ENCODE measurements at places on chromosomes 7 and 10.

DNA sequence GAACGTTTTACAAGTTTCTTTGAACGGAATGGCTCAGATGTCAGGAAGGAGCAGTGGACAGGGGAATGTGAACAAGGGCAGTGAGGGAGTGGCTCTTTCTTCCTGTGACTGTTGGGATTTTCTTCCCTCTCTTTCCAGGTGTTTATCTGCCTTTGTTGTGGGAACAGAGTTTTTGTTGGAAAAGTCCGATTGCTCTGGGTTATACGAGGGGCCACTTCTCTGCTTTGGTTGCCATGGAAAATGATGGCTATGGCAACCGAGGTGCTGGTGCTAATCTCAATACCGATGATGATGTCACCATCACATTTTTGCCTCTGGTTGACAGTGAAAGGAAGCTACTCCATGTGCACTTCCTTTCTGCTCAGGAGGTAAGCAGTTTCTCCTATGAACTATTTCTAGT is 41.4 kb downstream of the ZRANB1 start:
- no peak for DNase-seq

DNA sequence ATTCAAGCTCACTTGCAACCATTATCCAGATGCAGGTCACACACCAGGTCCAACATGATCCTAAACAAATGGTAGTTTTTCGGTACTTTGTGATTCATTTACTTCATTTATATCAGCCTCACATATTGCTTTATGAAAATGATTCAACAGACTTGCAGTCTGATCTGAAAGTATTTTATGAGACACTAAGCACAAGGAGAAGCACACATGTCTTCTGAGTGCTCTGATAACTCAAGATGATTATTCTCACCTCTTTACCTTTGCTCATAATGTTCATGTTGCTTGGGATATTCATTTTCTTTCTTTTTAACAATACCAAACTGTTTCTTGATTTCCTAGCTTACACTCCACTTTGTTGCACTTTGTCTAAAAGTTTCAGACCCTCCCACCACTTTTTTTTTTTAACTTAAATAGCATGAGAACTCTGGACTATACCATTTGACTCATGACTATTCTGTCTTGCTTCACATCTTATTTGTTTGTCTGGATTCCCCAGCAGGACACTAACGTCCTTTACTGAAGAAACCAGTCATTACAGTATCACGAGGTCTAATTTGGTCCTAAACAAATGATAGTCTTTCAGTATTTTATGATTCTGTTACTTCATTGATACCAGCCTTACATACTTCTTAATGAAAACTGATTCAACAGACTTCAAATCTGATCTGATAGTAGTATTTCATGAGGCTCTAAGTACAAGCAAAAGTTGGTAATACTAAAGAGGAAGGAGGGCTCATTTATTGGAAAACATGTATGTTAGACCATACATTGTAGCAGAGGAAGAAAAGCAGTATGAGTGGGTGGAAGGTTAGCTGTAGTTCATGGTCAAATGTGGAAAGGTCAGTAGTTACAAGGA is 171.8 kb upstream of the AHR start:
- no peak for DNase-seq

DNA sequence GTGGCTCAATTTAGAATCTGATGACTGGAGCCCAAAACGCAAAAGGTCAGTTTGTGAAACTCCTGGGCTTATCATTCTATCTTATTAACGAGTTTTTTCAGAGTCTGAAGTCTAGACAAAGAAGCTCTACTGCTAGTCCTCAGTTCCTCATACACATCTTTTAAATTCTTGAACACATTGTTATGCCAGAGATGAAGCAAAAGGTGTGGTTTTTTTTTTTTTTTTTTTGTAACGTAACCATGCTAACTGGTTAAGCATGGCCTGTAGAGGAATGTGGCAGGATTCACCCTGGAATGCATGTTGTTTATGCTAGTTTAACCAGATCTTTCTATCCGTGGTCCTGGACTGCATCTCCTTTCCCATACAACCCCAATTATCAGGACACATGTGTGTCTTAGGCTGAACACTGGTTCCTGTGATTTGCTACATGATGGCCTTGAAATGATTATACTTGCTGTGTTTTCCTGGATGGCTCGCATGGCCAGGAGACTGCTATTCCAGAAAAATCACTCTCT is 79.3 kb upstream of the MDFIC start:
- DNase-seq = no peak

GRCh38 chr10:27457261-27457945 is 46.7 kb upstream of the RAB18 start:
- no peak for DNase-seq

DNA sequence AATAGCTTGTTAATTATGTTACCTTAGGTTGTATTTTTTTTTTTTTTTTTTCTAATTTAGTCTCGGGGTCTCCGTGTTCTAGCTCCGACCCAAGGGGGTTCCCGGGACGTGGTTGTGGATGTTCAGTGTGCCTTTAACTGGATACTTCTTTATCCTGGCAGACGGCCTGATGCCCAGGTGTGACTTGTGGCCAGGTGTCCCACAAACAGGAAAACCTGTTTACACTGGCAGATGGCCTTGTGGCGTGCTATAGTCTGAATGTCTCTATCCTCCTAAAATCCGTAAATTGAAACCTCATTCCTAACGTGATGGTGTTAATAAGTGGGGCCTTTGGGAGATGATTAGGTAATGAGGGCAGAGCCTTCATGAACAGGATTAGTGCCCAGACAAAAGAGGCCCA is 546.4 kb upstream of the C7orf33 start:
- no peak for DNase-seq

DNA sequence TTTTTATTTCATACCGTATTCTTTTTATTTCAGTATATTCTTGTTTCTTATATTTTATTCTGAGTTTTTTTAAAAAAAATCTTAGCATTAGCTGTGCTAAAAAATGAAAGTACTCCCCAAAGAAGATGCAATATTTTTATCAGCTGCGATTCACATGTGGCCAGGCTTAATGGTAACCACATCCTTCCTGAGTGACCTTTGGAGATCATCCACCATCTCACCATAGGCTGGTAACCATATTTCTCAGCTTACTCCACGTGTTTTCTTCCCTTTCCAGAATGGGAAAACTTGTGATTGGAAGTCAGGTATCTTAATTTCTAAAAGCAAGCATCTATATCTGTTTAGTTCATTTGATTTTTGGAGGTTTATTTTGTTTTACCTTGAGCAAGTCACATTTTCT is 18.8 kb upstream of the LIPM start:
- DNase-seq = no peak

GRCh38 chr10:118925404-118926071 is 104.0 kb upstream of the NANOS1 start:
- DNase-seq = no peak

DNA sequence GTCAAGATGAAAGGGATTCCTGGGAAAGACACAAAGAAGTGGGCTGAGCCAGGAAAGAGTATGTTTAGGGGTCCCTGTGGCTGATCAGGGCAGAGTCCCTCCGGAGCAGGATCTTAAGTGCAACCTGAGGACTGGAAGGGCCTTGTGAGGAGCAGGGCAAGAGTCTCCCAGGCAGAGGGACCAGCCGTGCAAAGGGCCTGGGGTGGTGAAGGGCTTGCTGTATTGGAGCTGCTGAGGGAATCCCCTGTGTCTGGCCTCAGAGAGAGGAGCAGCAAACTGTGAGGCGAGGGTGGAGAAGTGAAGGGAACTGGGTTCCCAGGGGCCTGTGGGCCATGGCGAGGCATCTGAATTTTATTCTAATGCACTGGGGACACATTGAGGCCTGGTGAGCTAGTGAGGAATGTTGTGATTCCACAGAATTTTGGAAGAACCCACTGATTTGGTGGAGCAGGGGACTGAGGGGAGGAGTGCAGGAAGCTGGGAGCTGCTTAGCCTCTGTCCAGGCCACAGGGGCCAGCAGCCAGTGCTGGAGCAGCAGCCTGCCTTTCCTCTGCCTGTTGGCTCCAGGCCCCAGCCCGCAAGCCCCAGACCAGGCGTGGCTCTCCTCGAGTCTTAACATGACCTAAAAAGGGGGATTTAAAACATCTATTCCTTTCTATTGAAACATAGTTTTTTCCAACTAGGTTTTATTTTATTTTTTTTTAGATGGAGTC is 138.4 kb upstream of the IGFBP3 start:
- DNase-seq = no peak

DNA sequence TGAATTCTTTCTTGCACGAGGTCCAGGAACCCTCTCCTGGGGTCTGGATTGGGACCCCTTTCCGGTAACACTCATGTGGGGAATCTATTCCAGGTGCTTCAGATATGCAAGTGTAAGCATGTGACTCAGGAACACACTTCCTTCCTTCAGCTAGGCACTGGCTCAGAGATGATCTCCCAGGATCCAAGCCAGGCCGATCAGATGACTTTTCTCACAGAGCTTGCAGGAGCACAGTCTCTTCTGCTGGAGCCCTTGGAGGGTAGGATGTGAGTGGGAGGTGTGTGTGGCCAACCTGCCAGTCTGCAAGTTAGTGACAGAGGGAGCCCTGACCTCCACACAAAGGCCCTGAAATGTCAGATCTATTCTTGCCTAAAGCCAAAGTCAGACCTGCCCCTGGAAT is 108.3 kb downstream of the CPXM2 start:
- DNase-seq = no peak

GRCh38 chr7:98618786-98619185 is 1.7 kb downstream of the NPTX2 start:
- DNase-seq = no peak

DNA sequence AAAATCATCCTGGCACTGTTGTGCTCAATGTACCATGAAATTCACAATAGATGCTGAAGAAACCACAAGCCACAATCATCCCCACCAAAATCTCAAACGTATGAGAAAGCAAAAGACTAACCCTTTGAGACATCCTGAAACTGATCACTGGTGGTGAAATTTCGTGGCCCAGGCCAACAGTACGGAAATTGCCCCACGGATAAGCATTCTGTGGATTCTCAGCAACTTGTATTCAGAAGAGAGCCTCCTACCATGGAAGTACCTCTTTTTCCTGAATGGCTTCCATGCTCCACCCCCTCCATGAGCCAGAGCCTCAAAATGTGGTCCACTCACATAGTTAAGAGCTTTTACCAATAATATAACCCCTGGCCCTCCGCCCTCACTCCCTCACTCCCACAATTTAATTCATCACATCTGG is 163.9 kb upstream of the AUTS2 start:
- DNase-seq = no peak

GRCh38 chr10:24912215-24912614 is 40.2 kb downstream of the PRTFDC1 start:
- no peak for DNase-seq

- peak; percentile 55 for DNase-seq
Observed at GRCh38 chr7:48084727-48085432, 4.2 kb upstream of the UPP1 start.

DNA sequence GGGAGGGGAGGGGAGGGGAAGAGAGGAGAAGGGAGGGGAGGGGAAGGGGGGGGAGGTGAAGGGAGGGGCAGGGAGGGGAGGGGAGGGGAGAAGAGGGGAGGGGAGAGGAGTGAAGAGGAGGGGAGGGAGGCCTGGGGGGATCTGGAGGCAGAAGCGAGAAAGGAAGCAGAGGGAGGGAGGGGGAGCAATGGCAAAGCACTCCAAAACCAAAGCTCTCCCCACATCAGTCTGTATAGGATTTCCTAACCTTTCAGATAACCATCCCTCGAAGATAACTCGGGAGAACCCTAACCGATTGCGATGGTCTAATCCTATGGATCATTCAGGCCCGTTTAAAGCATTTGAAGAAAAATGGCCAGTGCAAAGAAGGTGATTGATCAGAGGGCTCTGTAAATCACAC is 19.0 kb downstream of the EBF3 start:
- no peak for DNase-seq

- no peak for DNase-seq
Observed at GRCh38 chr7:42236266-42236975, 588 bp downstream of the GLI3 start.

GRCh38 chr7:127809261-127809702 is 157.3 kb downstream of the SND1 start:
- no peak for DNase-seq

DNA sequence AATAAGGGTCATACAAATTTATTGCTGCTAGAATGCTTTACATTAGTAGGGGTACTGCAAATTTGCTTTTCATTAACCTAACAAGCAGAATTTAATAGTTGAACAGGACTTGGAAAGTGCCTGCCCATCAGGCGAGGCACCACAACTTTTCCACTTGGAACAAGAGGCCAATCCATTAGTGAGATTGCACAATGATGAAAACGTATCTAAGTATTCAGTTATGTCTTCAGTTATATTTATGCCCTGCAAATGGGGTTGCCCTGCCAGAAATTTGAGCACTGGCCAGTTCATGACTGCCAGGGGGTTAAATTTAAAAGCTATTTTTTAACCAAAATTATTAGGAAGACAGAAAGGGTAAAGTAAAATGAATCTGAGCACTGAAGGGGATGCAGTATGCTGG is 111.1 kb upstream of the PALS2 start:
- no peak for DNase-seq

- DNase-seq = no peak
Observed at GRCh38 chr10:125691160-125691981, 8.4 kb upstream of the TEX36 start.

GRCh38 chr10:97903128-97904017 is 53.7 kb downstream of the GOLGA7B start:
- no peak for DNase-seq

DNA sequence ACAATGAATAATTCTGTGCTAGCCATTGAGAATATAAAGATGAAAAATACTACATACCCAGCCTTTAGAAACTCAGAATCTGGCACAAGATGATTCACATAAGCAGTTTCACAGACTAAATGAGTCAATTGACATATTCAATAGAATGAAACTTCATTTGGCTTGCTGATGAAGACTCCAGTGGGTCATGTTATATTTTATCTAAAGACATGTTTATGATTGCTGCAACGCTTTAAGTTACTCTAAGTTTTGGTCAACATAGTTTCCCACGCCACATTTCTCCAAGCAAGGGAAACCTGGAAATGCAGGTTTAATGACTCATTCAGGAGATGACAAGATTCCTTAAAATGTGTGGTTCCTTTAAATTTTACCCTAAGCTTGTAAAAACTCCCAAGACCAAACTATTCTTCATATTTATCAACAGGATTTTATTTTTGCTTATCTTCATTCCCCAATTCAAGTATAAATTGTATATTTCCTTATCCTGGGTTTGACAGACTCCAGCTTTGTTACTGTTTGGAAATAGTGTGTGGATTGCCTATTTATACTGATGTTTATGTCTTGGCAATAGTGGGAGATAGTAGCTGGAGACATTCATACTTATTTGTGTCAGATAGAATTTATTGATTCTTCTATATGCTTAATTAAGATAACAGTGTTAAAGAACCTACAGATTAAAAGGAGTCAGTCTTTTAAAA is 6.6 kb downstream of the SEMA3A start:
- no peak for DNase-seq

DNA sequence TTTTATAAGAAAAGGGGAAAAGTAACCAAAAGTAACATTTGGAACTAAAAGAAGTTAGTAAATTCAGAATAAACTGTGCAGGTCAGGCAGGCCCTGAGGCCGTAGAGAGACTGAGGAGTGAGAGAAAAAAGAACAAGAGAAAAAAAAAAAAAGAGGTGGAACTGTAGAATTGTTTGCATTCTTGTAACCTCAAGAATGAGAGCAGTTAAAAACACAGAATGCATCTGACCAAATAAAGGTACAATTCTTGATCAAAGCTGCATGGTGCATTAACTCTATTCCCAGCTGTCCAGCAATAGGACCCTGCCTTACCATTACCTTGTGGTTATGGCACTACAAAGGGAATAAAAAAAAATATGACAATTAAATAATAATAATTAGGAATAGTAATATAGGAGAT is 170.1 kb upstream of the SEMA3A start:
- no peak for DNase-seq

GRCh38 chr10:120539076-120539475 is 82.0 kb downstream of the PLPP4 start:
- no peak for DNase-seq

- DNase-seq = no peak
Observed at GRCh38 chr7:20561466-20561865, 54.0 kb upstream of the ABCB5 start.
